ENCODE measurements at places on chromosomes 12 and 14.

GRCh38 chr12:273382-273781 lies 10.7 kb upstream of the SLC6A13 start:
- DNase-seq: no peak

DNA sequence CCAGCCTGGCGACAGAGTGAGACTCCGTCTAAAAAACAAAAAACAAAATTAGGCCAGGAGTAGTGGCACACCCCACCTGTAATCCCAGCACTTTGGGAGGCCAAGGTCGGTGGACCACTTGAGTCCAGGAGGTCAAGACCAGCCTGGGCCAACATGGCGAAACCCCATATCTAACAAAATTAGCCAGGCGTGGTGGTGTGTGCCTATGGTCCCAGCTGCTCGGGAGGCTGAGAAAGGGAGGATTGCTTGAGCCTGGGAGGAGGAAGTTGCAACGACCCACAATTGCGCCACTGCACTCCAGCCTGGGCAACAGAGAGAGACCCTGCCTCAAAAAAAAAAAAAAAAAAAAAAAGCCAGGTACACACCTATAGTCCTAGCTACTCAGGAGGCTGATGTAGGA lies 37.0 kb downstream of the KDM2B start:
- DNase-seq: no peak

GRCh38 chr14:92323011-92323915 lies at the start of gene SLC24A4:
Gene SLC24A4, plus strand, starts transcription at chr14:92323165. Its CDS starts 666 bp downstream, at chr14:92323831.
- no peak for DNase-seq

DNA sequence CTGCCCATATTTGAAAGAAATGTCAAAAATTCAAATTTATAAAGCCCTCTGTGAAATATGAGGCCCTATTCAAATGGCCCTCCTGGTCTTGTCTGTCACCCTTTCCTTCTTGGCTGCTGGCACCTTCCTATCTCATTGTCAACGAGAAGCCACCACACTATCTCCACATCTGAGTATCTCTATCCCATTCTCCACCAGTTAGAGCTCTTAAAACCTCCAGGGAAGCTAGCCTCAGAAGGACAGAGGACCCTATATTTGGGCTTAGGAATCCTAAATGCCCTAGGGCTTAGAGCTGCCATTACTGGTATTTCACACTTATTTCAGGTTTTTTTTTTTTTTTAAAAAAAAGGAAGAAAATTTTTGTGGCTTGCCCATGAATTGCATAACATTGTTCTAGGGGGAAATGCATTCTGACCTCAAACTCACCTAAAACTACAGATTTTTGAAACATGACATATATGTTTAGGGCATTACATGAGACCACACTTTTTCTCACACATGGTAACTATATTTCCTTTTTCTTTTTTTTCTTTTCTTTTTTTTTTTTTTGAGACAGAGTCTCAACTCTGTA lies 25.0 kb downstream of the SLC25A21 start:
- DNase-seq: no peak

GRCh38 chr12:42641221-42641885 lies 51.8 kb upstream of the PRICKLE1 start:
- no peak for DNase-seq

- DNase-seq: no peak
Observed at GRCh38 chr12:77001276-77001675, 64.1 kb downstream of the E2F7 start.

DNA sequence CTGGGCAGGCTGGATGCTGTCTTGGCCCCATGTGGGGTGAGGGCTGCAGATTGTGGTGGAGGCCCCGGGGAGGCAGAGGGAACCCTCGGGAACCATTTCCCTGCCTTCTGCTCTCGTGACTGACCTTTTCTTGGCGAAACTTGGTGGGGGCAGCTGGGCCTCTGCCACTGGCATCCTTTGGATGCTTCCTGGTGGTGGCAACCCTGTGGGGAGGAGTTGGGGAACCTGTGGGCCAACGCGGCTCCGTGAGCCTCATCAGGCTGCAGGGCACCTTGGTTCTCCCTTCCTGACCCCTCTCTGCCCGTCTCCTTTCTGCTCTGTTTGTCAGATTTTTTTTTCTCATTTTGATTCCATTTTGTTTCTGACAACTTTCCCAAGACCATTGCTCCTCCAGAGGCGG lies 14.4 kb downstream of the TMEM121 start:
- DNase-seq: no peak

DNA sequence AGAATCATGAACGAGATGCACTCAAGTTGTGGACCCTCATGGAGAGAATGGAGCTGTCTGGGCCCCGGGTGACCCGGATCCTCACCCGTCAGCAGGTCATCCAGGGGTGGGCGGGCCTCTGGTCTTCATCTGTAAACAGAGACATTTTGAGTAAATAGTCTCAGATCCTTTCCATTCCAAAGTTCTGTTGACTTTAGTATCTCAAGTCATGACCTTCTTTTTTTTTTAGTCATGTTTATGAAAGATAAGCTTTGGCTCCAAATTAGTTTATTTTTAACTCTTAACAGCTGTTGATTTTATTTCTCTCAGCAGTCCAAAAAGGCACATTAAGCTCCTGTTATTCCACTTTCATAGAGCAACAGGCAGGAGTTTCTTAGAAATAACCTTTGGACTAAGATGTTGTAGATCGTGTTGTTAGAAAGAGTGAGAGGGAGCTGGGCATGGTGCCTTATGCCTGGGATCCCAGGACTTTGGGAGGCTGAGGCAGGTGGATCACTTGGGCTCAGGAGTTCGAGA lies 48.9 kb upstream of the AMN start:
- DNase-seq: no peak

DNA sequence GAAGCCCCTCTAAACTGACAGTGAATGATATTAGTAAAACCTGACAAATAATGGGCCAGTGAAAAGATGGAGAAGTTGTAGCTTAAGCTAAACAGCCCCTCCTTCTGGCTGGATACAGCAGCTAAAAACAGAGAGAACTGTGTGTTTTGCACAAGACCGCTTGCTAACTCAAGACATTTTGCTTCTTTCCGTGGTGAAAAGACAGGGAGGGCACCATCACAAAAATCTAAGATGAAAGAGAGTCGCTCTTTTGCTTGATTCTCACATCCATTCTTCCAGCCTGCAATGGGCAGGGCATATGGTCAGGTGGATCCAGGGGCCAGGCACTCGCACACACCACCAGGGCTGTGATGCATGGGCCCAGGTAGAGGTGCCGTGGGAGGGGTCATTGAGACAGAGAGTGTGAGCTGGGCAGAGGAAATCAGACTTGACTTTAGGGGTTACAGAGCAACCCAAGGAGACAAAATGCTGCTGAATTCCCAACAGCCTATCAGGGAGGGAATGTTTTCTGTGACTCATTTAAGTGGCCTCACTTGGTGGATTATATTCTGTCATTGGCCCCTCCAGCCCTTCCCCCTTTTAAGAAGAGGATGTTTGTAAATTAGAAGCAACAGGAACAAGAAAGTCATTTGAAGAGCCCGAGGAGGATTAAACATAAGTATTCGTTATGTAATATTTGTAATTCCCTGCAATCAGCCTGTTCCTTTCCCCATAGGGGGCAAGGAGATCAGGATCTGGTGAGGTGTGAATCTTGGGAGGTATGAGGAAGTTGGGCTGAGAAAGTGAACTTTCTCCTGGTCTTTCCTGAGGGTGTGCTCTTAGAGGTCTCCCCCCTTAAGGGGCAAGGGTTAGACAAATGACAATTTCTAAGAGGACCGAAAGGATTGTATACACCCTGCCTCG lies 12.3 kb downstream of the EMP1 start:
- DNase-seq: peak; percentile 18

DNA sequence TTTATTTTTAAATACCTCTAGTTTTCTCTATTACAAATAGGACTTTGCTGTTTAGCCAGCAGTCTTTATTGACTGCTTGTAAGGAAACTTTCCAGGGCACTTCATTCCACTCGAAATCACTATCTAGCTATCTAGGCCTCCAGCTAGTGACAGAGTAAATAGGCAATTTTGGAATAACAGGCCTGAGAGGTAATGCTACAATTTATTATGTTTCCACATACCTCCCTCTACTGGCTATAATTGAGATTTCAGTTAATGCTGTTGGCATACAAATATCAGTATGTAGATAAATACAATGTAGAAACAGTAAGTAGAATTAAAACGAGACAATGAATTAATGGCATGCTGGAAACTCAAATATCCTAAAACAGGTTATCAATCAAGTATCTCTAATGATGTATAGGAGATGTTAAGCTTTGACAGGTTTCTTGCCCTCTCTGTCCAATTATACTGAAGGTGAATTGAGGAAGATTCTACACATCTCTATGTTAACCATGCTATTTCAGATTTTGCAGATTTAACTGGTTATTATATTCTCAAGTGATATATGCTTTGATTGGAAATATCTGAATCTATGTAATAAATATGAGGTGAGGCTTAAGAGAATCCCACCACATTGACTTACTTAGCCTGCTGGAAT lies 7.2 kb downstream of the DTD2 start:
- peak; percentile 31 for DNase-seq

DNA sequence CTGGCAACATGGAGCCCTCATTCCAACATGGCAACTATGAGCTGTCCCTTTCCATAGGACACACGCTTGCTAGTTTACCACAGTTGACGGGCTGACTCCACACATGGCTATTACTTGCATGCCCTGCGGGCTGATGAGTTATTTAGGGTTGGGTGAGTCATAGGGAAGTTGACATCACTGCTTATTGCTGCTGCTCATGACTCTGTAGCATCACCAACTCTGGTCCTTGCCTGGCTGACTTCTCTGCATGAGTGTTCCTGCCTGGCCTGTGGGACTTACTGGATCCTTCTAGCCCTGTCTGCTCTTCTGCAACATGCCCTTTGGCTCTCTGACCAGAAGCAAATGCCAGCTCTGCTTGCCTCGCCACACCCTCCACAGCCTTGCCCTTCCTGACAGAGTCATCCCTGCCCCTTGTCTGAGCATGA lies 199.5 kb downstream of the ANO6 start:
- peak; percentile 4 for DNase-seq

All from CD4-positive, alpha-beta T cell treated with Interleukin-2 at 100 ng/mL for 4 hours (primary cell).